Activated naive CD4-positive, alpha-beta T cell treated with anti-CD3 and anti-CD28 coated beads, Interleukin-2, amount 50 U/mL, for 72 hours (primary cell): ENCODE measurements at places on chromosomes 1 and 21.

- DNase-seq: no peak
Observed at GRCh38 chr1:153233448-153233847, 16.1 kb downstream of the PRR9 start.

- DNase-seq: no peak
Observed at GRCh38 chr1:157523774-157524493, 28.4 kb downstream of the FCRL5 start.

GRCh38 chr1:6832531-6833188 lies 47.4 kb downstream of the CAMTA1 start:
- no peak for DNase-seq

- no peak for DNase-seq
Observed at GRCh38 chr1:91537281-91537986, 36.8 kb downstream of the CDC7 start.

GRCh38 chr1:235910357-235911299 lies 43.9 kb upstream of the LYST start:
- DNase-seq: no peak

DNA sequence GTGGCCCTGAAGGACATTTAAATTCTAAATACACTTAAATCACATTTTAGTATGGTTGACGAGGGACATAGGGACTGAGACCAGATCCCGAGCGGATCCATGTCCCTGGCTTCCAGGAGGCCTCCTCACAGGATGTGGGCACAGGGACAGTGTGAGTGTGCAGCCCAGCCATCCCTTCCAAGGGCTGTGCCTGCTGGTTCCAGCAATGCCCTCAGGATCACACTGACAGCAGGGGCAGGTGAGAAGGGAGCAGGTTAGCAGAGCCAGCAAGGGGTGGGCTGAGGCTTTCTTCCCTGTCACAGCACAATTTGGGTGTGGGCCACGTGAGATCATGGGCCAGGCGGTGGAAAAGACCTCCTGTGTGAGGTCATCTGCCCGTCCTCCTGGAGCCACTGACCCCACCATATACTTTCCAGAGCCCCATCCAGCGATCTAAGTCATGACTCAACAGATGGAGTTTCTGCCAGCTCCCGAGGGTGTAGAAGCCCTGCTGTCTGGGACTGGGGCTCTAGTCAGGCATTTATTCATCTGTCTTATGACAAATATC lies 37.0 kb upstream of the PRSS38 start:
- DNase-seq: no peak

GRCh38 chr1:26942656-26943055 lies 17.6 kb downstream of the KDF1 start:
- DNase-seq: no peak

GRCh38 chr1:193569096-193569982 lies 382.9 kb upstream of the B3GALT2 start:
- no peak for DNase-seq

DNA sequence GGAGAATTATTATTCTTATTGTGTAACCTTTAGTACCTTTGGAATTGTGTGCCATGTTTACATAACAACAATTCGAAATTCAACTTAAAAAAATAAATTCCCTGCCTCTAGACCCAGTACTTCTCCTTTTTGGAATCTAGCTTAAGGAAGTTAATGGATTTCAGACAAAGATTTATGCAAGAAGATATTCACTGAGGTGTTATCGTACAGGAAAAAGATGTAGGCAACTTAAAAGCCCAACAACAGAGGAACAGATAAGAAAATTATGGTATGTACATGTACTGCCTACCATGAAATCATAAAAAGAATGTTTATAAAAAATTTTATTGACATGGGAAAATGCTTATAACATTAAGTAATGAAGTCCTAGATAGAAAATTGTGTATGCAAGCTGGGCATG lies 18.2 kb upstream of the STMN1 start:
- DNase-seq: no peak

- no peak for DNase-seq
Observed at GRCh38 chr21:15520811-15521643, 208.8 kb upstream of the USP25 start.

GRCh38 chr1:181128592-181129497 lies 40.3 kb downstream of the IER5 start:
- no peak for DNase-seq

- DNase-seq: no peak
Observed at GRCh38 chr1:27934818-27935549, at the start of gene SMPDL3B. Gene SMPDL3B (plus strand): TSS chr1:27935000. CDS start chr1:27935184, 184 bp downstream.

DNA sequence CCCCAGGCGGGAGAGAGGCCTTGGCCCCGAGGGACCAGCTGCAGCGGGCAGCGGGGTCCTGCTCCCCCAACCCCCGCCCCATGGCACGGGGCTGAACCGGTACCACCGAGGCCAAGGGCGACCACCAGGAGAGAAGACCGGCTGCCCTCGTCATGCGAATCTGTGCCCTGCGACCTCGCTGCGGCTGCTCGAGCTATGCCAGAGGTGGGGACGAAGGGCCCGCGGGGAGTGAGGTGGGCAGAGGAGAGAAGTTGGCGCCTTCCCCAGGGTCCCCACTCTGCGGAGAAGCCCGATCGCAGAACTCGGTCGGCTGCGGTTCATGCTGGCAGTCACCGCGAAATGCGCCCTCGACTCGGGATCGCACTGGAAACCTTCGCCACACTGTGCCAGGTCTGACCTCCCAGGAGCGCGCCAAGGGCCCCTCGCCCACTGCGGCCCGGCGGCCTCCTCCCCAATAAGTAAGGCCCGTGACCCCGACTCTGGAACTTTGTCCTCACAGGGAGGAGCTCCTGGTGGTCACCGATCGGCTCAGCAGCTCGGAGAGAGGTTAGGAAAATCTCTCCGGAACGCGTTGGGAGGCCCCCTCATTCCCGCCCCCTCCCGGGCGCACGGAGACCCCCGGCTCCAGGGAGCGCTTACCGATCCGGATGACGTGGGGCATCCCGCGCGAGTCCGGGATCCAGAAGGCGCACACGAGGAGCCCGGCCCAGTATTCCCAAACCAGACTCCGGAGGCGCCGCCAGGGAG lies 787 bp downstream of the GRIK3 start:
- DNase-seq: no peak

DNA sequence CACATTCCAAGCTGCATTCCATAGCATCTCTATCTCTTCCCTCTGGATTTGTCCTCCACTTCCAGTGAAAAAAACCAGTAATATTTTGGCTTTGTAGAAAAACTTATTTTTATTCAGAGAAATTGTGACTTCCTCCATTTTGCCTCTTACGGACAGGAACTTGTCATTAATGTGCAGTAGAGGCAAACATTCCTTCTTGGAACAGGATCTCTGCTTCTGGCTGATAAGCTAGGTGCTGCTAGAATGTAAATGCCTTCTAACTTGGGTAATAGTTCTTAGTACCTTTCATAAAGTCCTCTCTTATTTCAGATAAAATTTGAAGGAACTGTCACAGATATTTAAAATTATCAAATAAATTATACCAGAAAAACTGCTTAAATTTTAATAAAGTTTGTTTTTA lies 707.8 kb downstream of the USP25 start:
- DNase-seq: no peak

GRCh38 chr1:204574016-204574864 lies 58.0 kb downstream of the MDM4 start:
- DNase-seq: no peak

DNA sequence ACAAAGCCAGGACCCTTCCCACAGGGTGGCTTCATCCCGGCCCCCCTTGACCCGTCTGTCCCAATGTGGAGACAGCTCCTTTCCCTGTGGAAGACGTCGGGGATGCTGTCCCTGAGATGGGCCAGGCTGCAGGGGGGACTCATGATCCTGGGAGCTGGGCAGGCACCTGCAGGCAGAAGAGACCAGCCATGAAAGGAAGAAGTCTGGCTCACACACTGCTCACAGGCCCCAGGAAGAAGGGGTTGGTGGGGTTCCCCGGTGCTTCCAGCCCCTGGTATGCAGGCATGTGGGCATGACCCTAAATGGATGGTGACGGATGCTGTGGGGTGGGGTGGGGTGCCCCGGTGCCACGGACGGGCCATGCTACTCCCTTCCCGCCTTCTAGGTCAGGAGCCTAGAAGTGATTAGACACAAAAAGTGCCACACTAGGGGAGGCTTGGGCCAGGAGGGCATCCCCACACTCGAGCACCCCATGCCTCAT lies 8.3 kb downstream of the ACTRT2 start:
- no peak for DNase-seq

DNA sequence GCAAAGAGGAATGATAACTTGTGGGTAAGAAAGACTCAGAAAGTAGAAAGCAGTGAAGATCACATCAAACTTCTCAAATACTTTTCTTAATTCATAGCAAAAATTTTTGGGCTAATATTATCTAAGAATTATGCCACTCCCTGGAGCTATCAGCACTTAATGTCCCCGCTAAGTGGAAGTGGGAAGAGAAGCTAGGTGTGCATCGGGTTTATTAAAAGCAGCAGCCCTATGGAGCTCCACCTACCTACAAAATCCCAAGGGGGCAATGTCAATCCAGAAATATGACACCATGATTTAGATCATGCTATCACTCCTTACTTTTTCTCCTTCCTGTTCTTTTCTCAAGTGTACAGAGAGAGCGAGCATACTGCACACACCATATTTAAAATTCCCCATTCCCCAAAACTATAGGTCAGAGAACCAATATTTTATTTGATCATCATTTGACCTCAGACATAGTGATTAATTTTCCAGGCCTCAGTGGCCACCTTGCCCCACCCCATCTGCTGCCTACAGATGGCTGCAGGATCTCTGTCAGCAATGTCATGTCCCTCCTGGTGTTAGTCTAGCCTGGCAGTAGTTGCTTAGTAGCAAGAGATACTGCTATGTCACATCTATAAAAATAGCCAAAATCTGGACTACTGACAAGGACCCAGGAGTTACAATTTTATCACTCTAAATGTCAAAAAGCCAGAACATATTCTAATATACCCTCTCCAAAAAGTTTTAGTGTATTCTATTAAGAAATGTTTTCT lies 66.6 kb downstream of the MAP3K21 start:
- DNase-seq: no peak

GRCh38 chr1:237884237-237884636 lies 6.5 kb downstream of the ZP4 start:
- no peak for DNase-seq

- DNase-seq: no peak
Observed at GRCh38 chr1:156993426-156994147, 52.0 kb downstream of the ARHGEF11 start.

DNA sequence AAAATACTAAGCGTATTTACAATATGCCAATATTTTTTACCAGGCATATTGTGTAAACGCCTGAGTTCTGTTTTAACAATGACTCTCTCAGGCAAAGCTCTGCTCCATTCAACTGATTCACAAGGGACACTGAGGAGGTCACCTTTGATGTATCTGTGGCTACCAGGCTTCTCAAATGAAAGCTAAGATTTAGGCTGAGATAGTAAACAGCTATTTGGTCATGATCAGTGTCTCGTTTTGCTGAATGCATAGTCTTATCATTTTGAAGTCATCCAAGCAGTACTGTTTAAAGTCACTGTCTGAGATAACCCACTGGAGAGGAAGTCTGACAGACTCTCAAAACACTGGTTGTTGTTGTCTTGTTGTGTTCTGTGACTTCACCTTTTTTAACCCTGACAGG lies 13.7 kb upstream of the PLPPR5 start:
- no peak for DNase-seq

- no peak for DNase-seq
Observed at GRCh38 chr1:30417001-30417700, 306.2 kb downstream of the MATN1 start.

- DNase-seq: no peak
Observed at GRCh38 chr1:41286992-41287391, 44.9 kb upstream of the SCMH1 start.

DNA sequence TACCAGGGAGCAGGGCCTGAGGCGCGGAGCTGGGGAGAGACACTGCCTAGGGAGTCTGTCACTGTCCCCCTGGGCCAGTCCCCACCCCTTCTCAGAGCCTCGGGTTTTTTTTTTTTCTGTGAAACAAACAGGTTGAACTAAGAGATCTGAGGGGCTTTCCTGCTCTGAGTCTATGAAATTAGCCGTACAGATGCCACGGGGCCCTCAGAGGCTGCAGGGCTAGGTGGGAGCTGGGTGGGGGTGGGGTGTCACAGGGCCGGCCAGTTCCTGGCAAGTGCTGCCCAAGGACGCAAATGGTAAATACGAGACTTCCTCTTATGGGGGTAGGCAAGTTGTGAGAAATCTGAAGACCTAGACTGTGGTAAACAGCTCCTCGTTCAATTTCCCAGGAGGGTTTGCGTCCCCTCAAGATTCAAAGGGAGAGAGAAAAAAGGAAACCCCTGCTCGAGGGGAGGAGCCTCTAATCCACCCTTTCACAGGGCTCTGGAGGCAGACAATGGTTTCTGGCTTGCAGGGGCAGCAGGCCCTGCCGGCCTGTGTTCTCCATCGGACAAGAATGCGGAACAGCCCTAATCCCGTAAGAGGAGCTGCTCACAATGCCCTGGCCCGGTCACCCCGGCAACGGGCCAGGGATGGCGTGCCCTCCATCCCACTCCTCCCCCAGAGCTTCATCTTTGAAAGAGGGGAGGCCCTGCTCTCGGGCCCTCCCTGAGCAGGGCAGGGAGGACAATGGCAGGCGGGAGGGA lies 7.8 kb downstream of the NUAK2 start:
- DNase-seq: peak; percentile 46

DNA sequence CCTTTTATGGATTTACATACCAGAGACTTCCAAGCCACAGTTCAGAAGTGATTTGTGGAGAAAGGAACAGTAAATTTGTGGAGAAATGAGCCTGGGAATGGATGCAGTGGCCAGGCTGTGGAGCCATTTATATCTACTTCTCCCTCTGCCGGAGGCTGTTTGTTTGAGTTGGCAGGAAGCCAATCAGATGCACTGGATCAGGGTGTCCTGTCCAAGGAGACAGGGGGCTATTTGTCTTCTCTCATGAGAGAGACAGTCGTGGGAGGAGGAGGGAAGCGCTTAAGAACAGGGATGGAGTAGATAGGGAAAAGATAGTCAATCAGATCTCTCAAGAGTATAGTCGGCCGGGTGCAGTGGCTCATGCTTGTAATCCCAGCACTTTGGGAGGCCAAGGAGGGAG lies 2.8 kb upstream of the HAPLN2 start:
- no peak for DNase-seq

GRCh38 chr1:202587859-202588485 lies 122.3 kb downstream of the SYT2 start:
- no peak for DNase-seq

GRCh38 chr1:166929911-166930310 lies 45.4 kb downstream of the ILDR2 start:
- DNase-seq: no peak

DNA sequence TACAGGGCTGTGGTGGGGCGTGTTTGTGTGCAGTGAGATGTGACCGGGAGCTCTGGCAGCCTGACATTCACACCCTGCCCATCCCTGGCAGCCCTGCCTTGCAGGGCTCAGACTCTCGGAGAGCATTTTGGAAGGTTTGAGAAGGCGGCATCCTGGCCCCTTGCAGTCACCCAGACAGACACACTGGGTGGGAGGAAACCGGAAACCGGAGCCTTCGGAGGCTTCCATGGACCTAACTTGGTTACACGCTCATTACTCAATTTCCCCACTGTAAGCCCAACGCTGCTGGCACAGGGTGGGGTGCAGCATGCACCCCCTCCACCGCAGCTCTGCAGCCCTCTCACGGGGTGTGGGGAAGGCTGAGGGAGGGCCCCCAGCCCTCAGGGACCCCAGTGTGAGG lies 22.2 kb upstream of the RSPO1 start:
- DNase-seq: no peak
